ENCODE measurements at places on chromosomes 7 and 10. TPM values are rescaled to one million over a fixed set of nuclear protein-coding genes. Genes with fewer than 3 reads are reported as not detected.

SKIDA1 gene
- total RNA-seq, result 3.8 TPM

OR2A5 gene
- not detected for total RNA-seq

NPFFR1 gene
- total RNA-seq, result not detected

SFTPA1 gene
- total RNA-seq, result not detected

TRIM4 gene
- 14.6 TPM for total RNA-seq

CRHR2 gene
- not detected for total RNA-seq
